ENCODE measurements at places on chromosomes 1 and 21.
A peak's percentile ranks its signal among the peaks of the same experiment; 100 is the strongest.

DNA sequence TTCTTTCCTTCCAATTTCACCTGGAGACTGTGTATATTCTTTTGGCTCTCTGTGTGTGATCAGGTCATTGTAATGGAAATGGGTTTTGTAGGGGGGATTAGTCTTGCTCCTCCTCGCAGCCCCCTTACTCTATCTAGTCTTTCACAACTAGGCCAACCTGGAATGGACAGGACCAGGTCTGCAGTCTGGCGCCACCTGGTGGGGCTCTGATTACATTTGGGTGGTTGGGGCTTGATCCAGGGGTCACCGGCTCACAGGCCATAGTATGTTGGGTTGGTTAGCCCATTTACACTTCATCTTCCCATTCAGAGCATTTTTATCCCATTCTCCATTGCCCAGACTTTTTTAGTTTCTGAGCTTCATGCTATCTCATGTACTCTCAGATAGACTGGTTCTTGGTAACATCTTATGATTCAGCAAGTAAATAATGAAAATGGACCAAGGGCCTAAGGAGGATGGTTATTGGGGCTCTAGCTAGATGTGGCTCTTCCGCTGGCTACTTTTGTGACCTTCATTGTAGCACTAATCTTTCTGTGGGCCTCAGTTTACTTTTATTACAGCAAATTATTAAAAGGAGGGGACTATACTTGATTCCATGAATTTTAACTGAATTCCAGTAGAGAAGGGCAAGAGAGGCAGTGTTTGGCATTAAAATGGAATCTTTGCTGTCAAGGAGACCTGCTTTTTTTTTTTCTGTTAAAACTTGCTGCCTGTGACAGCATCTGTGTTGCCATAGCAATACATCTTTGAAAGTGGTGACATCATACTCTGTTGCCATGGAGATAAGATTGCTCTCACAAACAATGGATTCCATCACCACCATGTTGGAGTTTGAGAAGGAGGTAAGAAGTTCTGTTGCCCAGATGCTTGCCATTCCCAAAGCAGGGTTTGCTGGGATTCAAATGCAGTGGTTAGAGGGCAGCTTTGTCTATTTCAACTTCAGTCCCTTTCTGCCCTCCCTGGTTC, 150.1 kb downstream of the PLXNA2 start:
- no peak overlapping the region for H3K4me3 ChIP-seq
- peak; percentile 18 for DNase-seq
- H3K27me3 ChIP-seq = no peaks in the 10 kb centered on the region

DNA sequence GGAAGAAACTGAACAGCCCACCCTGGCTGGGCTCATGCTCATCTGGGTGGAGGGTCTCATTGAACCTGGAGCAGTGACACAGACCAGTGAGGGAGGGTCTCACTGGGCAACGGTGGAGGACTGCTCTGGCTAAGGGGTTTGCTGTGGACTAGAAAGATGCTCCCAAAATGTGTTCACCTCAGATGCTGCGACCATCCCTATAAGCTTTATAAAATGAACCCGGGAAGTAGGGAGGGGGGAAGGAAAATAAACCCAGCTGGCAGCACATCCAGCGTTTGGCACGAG, 34.5 kb upstream of the LBR start:
- no peak for DNase-seq
- no peak overlapping the region for H3K27ac ChIP-seq
- peaks cover 22% of the 10 kb centered on the region for H3K4me1 ChIP-seq
- H3K36me3 ChIP-seq = no peaks in the 10 kb centered on the region
- no peak overlapping the region for H3K4me3 ChIP-seq

DNA sequence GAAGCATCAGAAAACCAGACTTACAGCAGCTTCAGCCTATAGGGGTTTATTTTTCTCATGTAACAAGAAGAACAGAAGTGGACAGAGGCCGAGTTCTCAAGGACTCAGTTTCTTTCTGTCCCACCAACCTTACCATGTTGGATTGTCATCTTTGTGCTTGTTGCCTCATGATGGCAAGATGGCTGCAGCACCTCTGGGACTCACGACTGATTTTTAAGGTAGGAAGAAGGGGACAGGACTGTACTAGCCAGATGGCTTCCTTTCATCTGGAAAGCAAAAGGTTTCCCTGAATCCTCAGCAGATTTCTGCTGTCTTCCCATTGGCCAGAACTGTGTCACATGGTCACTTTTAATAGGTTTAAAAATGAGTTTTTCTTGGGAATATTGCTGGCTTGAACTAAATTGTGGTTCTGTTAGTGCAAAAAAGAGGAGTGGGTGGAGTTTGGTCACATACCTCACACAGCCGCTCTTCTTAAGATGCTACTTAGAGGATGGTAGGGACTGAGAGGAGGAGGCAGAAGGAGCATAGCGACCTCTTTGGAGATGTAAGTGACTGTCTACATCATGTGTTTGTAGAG, 48.1 kb upstream of the ENAH start:
- no peak overlapping the region for H3K4me3 ChIP-seq
- no peak for DNase-seq
- no peak overlapping the region for H3K27ac ChIP-seq
- no peaks in the 10 kb centered on the region for H3K4me1 ChIP-seq

DNA sequence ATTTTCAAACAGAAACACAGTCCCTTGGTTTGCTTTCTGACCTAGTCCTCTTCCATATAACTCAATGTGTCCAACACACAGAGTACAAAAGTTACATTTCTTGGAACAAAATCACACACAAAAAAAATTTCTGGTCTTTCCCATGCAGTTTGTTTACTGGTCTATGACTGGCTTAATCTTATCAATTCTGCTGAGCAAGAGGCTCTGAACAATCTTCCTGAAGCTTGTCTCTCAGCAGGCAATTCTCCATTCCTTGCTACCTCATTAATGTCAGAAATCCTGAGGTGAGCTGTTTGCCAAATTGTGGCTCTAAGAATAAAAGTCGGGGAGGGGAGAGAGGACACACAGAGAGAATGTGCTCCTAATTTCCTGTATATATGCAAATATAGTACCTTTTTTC, 423.6 kb downstream of the HLX start:
- H3K27me3 ChIP-seq = peaks cover 17% of the 10 kb centered on the region
- no peak overlapping the region for H3K4me3 ChIP-seq
- no peak for DNase-seq
- H3K36me3 ChIP-seq = no peaks in the 10 kb centered on the region
- H3K27ac ChIP-seq = no peak overlapping the region

DNA sequence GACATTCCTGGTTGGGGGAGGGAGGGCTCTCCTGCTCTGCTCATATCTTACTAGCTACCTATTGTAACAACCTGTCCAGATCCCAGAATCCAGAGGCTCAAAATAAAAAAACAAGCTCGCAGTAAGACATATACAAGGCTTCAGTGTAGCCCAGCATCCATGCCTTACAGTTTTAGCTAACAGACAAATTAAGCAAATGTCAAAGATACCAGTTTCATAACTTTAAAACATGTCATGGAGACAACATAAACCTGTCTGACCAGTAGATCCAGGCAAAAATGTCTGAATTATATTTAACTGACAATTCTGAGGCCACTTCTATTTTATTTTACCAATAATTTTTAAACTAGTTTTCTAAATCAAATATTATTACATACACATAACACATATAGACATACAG, 167.7 kb upstream of the TNR start:
- no peaks in the 10 kb centered on the region for H3K27me3 ChIP-seq
- H3K4me3 ChIP-seq = no peak overlapping the region
- no peak overlapping the region for H3K27ac ChIP-seq
- H3K4me1 ChIP-seq = no peaks in the 10 kb centered on the region

- no peaks in the 10 kb centered on the region for H3K4me1 ChIP-seq
- DNase-seq = no peak
- no peaks in the 10 kb centered on the region for H3K36me3 ChIP-seq
- peaks cover 41% of the 10 kb centered on the region for H3K27me3 ChIP-seq
- no peak overlapping the region for H3K4me3 ChIP-seq
- H3K27ac ChIP-seq = no peak overlapping the region
Measured at GRCh38 chr1:47685763-47686066, 247.9 kb downstream of the FOXD2 start.

DNA sequence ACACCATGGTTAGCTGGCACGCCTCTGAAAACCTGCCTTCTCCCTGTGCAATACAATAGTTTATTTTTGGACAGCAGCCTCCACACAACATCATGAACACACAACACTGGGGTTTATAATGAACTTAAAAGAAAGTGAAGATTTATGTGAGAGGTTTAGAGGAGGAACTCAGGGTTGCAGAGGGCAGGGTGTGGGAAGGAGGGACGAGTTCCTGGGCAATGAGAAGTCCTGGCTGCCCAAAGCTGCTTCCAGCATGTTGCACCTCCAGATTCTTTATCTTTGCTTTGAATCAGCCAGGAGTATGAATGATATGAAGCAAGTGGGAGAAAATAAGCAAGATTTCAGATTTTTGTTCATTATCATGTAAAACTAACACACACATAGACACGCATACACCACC, 11.3 kb upstream of the LRRC8D start:
- no peaks in the 10 kb centered on the region for H3K36me3 ChIP-seq
- no peak overlapping the region for H3K27ac ChIP-seq
- DNase-seq = no peak
- peaks cover 8% of the 10 kb centered on the region for H3K4me1 ChIP-seq
- H3K27me3 ChIP-seq = no peaks in the 10 kb centered on the region

GRCh38 chr1:229342656-229343569, at the start of gene CCSAP:
TSS of gene CCSAP (minus strand) at chr1:229343047. CDS start at chr1:229342465, 582 bp downstream.
- DNase-seq = peak; percentile 62
- peak within 1 kb of the TSS; percentile 96 for H3K27ac ChIP-seq
- H3K4me3 ChIP-seq = peak within 1 kb of the TSS; percentile 96
- H3K27me3 ChIP-seq = peaks cover 29% of the 10 kb centered on the region
- peaks cover 26% of the 10 kb centered on the region for H3K4me1 ChIP-seq
- H3K36me3 ChIP-seq = no peaks in the 10 kb centered on the region

DNA sequence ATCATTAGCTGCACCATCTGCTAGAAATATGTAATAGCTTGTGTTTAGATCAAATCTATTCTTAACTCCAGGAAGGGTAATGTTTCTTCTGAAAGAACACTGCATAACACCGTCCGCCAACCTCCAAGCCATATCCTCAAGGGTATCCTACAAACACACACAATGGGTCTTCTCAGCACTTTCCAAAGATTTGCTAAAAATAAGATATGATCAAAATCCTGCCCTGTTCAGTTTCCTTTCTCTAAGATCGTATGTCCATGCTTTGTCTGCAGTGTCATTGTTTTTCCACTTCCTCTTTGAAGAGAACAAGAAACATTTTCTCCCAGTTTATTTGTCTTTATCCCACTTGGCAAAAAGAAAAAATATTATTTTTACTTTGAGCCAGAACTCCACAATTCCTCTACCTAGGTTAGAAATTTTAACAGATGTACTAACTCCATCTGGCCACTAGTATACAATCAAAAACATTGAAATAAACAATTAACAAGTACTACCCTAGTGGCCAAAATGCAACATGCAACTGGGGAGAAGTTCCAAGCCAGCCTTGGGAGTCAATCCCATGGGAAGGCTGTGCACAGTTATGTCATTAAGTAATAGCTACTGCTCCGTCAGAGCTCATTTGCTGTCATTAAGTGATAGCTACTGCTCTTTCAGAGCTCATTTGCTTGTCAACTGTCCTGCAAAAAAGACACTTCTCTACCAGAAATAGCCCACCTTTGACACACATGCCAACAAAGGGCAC, 37.8 kb downstream of the FRRS1 start:
- H3K4me3 ChIP-seq = no peak overlapping the region
- no peak for DNase-seq
- no peaks in the 10 kb centered on the region for H3K27me3 ChIP-seq
- H3K27ac ChIP-seq = peak overlapping the region; percentile 46
- no peaks in the 10 kb centered on the region for H3K4me1 ChIP-seq

GRCh38 chr1:168110896-168111545, 25.7 kb downstream of the GPR161 start:
- no peaks in the 10 kb centered on the region for H3K4me1 ChIP-seq
- H3K36me3 ChIP-seq = no peaks in the 10 kb centered on the region
- no peaks in the 10 kb centered on the region for H3K27me3 ChIP-seq
- no peak for DNase-seq

GRCh38 chr1:150971583-150972416, 2.8 kb downstream of the CERS2 start:
- H3K4me3 ChIP-seq = peak overlapping the region; percentile 89
- peaks cover 38% of the 10 kb centered on the region for H3K4me1 ChIP-seq
- peaks cover 1% of the 10 kb centered on the region for H3K36me3 ChIP-seq
- no peaks in the 10 kb centered on the region for H3K27me3 ChIP-seq

GRCh38 chr1:16134066-16134801, 21.6 kb downstream of the EPHA2 start:
- H3K4me1 ChIP-seq = no peaks in the 10 kb centered on the region
- H3K36me3 ChIP-seq = no peaks in the 10 kb centered on the region
- peaks cover 19% of the 10 kb centered on the region for H3K27me3 ChIP-seq
- no peak for DNase-seq
- H3K27ac ChIP-seq = no peak overlapping the region
- no peak overlapping the region for H3K4me3 ChIP-seq

DNA sequence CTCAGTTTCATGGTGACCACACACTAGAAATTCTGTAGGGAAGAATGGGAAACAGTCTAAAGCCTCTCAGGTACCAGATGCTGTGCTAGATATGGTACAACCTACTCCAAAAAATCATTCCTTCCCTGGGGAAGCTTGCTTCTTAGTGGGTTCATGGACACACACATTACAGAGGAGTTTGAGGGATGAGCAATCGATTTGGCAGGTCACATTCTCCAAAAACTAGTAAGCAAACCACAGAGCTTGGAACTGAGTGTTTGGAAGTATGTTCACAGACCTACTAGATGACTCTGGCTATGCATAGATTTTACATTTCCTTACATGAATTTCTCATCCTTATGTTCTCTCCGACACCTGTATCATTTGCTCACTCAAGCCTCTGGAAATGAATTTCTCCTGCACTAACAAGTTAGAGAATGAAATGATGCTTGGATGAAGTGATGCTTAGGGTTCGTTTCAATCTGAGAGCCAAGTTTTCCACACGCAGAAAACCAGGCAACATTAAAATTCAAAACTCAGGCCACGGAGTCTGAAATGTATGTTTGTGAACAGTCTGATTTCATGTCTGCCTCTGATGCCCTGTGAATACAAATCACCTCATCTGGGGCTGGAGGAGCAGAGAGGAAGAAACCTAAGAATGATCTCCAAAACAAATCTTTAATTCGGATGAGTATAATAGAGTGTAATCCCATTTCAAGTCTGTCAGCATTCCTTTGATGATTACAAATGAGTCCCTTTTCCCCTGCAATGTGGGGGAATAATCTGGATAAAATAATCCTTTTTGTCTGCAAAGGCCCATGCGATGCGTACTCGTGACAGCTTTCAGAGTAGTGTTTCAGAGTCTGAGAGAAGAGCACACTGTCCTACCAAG, 11.0 kb downstream of the EVA1C start:
- H3K36me3 ChIP-seq = peaks cover 5% of the 10 kb centered on the region
- no peak overlapping the region for H3K27ac ChIP-seq

- H3K27ac ChIP-seq = peak overlapping the region; percentile 91
- H3K27me3 ChIP-seq = no peaks in the 10 kb centered on the region
- H3K4me3 ChIP-seq = peak overlapping the region; percentile 95
- peaks cover 7% of the 10 kb centered on the region for H3K36me3 ChIP-seq
Measured at GRCh38 chr1:167720965-167721616, 691 bp upstream of the MPZL1 start.

Data from naive B cell (primary cell).